ENCODE measurements at places on chromosomes 13 and 19.

GRCh38 chr13:102073251-102073650 is 328.6 kb downstream of the FGF14 start:
- no peak for DNase-seq

DNA sequence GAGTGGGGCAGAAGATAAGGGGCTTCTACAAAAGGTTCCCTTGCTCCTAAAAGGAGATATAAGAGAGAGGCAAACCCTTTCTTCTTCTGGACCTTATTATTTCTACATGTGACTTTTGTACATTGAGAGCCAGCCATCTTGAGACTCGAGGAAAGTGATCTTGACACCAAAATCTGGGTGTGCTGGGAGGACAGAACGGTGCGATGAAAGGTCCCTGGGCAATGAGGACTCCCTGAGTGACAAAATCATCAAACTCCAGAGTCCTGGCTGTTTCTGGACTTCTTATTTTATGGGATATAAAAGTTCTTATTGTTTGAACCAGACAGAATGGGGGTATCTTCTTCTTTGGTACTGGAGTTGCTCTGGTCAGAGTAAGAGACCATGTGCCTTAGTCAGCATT is 411.0 kb downstream of the ZNF536 start:
- no peak for DNase-seq

DNA sequence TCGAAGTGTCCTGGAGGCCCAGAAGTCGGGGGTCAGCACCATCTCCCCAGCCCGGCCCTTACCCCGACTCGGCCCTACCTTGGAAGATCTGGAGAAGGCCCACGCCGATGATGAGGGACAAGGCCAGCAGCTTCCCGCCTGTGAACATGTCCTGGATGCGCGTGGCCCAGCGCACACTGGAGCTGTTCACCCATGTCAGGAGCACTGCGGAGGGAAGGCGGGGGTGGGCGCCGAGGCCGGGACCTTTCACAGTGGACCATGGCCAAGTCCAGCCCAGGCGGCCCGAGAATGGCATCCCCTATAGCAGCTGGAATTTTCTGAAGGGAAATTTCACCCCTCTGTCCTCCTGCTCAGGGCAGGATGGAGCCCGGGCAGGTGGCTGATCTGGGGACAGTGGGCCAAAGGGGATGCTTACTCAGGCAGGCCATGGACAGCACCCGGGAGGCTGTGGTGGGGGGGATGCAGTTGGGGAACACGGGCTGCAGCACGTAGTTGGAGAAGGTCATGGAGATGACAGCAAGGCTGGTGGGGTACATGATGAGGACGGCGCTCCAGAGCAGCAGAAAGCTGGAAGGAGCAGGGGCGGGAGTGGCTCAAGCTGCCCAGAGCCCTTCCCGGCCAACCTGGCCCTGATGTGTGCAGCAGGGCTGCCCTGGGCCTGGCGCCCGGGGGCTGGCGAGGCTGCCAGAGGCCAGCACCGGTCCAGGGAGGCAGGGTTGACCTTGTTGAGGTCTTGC is 13.0 kb downstream of the SLC7A10 start:
- DNase-seq: no peak

- DNase-seq: no peak
Measured at GRCh38 chr19:41929536-41930071, 1.4 kb upstream of the ERFL start.

DNA sequence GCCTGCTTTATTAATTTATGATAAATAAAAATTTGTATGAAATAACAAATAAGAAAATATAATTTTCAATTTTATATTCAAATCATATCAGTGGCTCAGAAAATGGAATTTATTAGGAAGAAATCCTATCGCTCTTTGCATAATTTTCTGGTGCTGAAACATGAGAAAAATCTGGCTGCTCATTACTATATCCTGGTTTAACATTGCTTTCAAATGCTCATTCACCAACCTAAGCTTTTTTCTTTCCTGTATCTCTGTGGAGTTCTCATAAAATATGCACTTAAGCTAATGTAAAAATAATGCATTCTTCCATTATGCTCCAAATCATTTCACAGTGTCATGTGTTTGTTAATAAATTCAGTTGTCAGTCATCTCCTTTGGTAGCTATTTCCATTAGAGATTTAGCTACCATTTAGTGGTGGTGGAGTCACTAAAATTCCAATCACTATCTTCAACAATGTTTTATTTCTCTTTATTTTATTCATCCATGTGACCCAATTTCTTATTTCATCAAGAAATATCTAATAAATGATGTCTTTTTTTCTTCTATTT is 498.0 kb downstream of the DCT start:
- no peak for DNase-seq

- DNase-seq: no peak
Measured at GRCh38 chr19:35143231-35143715, at the start of gene FXYD7. TSS of gene FXYD7 (plus strand) at chr19:35143255. CDS start at chr19:35143334, 79 bp downstream.

- peak; percentile 41 for DNase-seq
Measured at GRCh38 chr13:60448907-60449510, 52.0 kb downstream of the TDRD3 start.

- peak; percentile 71 for DNase-seq
Measured at GRCh38 chr13:32019612-32020233, 11.9 kb upstream of the FRY start.

- DNase-seq: no peak
Measured at GRCh38 chr13:46160065-46160464, 21.9 kb downstream of the LCP1 start.

DNA sequence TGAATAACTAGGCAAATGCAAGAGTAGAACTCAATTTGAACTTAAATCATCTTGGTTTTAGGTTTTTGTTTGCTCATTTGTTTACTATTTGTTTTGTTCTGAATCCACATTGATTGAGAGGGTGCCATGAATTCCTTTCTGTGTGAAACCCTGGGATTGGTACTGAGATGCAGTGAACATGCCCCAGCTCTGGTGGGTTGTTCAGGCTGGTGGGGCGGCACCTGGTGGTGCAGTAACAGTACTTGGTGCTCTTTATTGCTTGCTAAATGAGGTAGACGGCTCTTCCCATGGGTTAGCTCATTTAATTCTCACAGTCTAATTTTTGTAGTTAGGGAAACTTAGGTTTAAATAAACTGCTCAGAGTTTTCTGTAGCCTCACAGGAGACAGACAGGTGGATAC is 48.4 kb downstream of the WASF3 start:
- no peak for DNase-seq

DNA sequence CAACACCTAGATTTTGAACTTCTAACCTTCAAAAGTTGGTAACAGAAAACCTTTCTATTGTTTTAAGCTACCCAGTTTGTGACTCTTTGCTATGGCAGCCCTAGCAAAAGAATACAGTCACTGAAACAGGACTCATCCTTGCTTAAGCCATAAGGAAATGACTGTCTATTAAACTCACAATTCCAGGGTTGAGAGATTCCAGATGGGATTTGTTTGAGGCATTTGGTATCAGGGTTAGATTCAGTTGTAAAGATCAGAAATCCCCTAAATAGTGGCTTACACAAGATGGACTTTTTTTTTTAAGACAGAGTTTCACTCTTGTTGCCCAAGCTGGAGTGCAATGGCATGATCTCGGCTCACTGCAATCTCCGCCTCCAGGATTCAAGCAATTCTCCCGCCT is 41.1 kb upstream of the RGCC start:
- peak; percentile 26 for DNase-seq

DNA sequence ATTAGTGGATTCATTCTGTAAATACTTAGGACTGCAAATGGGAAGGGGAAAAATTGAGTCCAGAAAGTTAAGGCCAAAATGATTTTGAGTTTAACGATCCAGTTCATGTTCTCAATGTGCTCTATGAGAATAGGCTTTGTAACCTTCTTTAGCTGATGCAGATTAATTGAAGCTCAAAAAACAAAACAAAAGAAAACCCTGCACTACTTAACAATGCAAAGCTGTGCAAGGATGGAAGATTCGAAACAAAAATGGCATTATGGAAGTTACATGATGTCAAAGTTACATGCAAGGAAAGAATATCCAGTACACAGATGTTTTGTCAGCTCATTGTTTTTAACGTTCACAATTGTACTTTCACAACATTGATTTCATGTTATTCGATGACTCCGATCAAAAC is 79.2 kb upstream of the RAP2A start:
- DNase-seq: no peak

DNA sequence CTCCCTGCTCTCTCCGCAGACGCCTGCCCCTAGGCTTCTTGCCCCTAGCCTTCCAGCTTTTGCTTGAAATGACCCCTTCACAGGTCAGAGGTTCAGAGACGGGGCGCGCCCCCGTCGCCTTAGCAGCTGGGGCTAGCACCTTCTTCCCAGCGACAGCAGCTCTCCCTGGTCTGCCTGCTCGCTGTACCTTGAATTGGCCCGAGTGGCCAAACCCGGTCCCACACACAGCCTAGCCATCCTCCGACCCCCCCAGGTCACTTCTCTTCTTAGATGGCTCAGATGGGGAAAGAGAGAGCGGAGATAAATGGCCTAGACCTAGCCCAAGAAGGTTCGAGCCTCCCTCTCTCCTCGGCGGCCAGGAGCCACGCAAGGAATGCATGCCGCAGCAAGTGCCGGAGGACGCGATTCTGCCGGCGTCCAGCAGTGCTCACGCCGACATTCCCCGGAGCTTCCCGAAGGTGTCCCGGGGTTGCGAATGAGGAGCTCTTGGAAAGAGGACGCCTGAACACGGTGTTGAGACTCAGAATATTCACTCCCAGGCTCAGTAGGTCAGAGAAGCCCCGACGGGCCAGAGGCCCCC is 1.3 kb downstream of the CDX2 start:
- no peak for DNase-seq

GRCh38 chr13:50910485-50910805 is 854 bp downstream of the RNASEH2B start:
- peak; percentile 44 for DNase-seq

DNA sequence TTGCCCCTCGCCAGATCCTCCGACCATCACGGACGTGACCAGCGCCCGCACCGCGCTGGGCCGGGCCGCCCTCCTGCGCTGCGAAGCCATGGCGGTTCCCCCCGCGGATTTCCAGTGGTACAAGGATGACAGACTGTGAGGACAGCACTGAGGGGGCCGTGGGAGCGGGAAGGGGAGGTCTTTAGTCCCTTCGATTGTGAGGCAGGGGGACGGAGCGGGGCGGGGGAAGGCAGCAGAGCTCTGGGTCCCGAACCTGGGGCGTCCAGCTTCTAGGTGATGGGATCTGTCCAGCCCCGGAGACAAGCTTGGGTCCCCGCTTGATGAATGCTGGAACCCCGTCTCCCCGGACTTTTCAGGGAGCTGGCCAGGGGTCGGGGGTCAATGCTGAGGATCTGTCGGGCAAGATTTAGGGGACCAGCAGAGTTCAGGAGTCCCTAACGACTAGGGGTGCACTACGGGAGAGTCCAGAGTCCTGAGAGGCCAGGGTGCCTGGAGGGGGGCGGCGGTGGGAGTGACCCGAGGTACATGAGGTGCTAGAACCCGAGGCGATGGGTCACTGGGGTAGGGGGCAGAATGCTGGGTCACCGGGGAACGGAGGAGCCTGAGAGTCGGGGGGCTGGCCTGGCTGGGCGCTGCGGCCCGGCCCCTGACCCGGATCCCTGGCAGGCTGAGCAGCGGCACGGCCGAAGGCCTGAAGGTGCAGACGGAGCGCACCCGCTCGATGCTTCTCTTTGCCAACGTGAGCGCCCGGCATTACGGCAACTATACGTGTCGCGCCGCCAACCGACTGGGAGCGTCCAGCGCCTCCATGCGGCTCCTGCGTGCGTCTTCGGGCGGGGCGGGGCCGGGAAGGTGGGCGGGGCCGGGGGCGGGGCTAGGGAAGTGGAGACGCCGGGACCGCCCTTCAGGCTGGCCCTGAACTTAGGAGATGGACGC is 14.6 kb downstream of the VSIG10L start:
- DNase-seq: peak; percentile 27
